ENCODE measurements at places on chromosomes 12 and 14. TPM values are rescaled to one million over a fixed set of nuclear protein-coding genes. Genes with fewer than 3 reads are reported as not detected.
A peak's percentile ranks its signal among the peaks of the same experiment; 100 is the strongest.

- no peak for DNase-seq
- H3K4me1 ChIP-seq, result peaks cover 8% of the 10 kb centered on the region
- peak overlapping the region; percentile 79 for H3K27ac ChIP-seq
- H3K27me3 ChIP-seq, result no peaks in the 10 kb centered on the region
- no peaks in the 10 kb centered on the region for H3K36me3 ChIP-seq
These were observed 691 bp downstream of the SLC2A13 start for GRCh38 chr12:40105265-40105514.

- H3K36me3 ChIP-seq, result no peaks in the 10 kb centered on the region
- no peak overlapping the region for H3K4me3 ChIP-seq
- no peak overlapping the region for H3K27ac ChIP-seq
- no peaks in the 10 kb centered on the region for H3K4me1 ChIP-seq
These were observed 79.5 kb downstream of the PIK3C2G start for GRCh38 chr12:18340786-18341185.

DNA sequence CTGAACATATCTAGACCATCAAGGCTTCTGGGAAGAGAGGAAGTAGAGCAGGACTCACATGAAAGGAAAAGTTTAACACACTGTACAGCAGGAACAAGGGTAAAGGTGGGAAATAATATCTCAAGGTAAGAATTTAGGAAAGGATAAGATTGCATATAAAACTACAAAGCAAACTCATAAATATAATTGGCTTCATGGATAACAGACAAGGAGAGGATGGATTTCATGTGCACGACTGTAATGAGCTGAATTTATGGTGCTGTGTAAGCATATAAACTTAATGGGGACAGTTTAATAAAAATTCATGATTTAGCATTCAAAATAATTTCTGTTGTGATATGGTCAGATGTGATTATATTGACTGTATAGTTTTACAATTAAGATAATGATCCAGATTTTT, 298.0 kb downstream of the GXYLT1 start:
- DNase-seq, result no peak
- no peaks in the 10 kb centered on the region for H3K4me1 ChIP-seq
- no peak overlapping the region for H3K4me3 ChIP-seq
- no peaks in the 10 kb centered on the region for H3K36me3 ChIP-seq

GRCh38 chr12:47422611-47423010, 283.2 kb downstream of the RPAP3 start:
- no peak overlapping the region for H3K4me3 ChIP-seq
- no peaks in the 10 kb centered on the region for H3K4me1 ChIP-seq
- no peak for DNase-seq

DNA sequence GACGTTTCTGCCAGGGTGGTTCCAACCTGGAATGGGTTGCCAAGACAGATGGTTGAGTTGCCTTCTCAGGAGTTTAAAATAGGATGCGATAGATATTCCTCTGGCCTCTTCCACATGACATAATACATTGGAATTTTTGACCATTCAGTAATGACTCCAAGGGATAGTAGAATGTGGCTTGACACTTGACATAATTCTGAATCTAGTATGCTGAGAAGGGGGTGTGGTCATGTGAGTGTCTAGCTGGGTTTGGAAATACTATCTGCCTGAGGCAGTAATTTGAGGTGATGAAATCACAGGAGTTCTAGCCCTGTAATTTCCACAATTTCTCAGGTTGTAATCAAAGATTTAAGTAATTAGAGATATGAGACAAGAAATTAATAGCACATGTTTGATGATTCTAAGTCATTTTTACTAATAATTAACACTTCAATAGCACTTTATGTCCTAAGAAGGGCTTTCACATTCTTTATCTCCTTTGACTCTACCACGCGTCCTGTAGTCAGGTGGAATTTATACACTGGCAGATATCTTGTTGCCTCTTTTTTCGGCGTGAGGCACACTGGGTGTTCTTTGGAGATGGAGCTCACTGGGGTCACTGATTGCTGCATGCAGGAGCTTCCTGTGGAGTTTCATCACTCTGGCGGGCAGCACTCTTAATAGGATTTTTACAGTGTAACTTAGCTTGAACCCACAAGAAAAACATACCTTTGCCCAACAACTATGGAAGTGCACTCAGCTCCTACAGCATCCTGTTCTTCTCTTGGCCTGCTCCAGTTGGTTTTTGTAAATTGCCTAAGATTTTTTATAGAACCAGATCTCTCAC, 3.2 kb upstream of the AMIGO2 start:
- H3K4me3 ChIP-seq, result no peak overlapping the region
- H3K36me3 ChIP-seq, result no peaks in the 10 kb centered on the region
- H3K4me1 ChIP-seq, result peaks cover 36% of the 10 kb centered on the region
- no peak for DNase-seq
- no peaks in the 10 kb centered on the region for H3K27me3 ChIP-seq

The OTOGL gene
- 0.09 TPM for total RNA-seq

The GPR68 gene
- 6.3 TPM for total RNA-seq

- H3K27ac ChIP-seq, result no peak overlapping the region
- no peaks in the 10 kb centered on the region for H3K4me1 ChIP-seq
- no peak for DNase-seq
- no peaks in the 10 kb centered on the region for H3K27me3 ChIP-seq
These were observed 9.8 kb downstream of the OR6J1 start for GRCh38 chr14:22634233-22634900.

GRCh38 chr12:13008741-13009380, 8.8 kb upstream of the HEBP1 start:
- no peak overlapping the region for H3K4me3 ChIP-seq
- no peak for DNase-seq
- no peak overlapping the region for H3K27ac ChIP-seq
- H3K27me3 ChIP-seq, result no peaks in the 10 kb centered on the region
- no peaks in the 10 kb centered on the region for H3K4me1 ChIP-seq

DNA sequence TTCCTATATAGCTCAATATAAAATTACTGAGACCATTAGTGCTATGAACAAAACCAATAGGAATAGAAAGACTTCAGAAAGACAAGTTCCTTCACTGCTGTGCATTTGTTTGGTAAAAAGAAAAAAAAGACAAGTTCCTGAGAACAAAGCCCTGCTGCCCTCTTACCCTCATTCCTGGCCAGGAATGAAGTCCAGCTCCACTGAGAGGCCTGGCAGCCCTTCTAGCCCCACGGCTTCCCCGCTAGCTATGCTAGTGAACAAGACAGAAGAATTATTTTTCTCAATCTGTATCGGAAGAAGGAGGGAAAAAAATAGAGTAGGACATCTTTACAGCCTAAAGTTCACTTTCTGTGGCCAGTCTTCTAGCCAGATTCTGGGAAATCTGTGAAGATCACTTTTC, 1.6 kb downstream of the MFAP5 start:
- no peaks in the 10 kb centered on the region for H3K27me3 ChIP-seq
- no peak overlapping the region for H3K27ac ChIP-seq
- no peaks in the 10 kb centered on the region for H3K36me3 ChIP-seq
- DNase-seq, result no peak

The NELL2 gene
- 1.6 TPM for total RNA-seq

GRCh38 chr14:85596562-85596961, 66.6 kb downstream of the FLRT2 start:
- no peak for DNase-seq
- H3K4me1 ChIP-seq, result no peaks in the 10 kb centered on the region
- no peaks in the 10 kb centered on the region for H3K27me3 ChIP-seq
- H3K4me3 ChIP-seq, result no peak overlapping the region
- no peaks in the 10 kb centered on the region for H3K36me3 ChIP-seq

GRCh38 chr14:56193347-56193746, 75.1 kb downstream of the PELI2 start:
- H3K36me3 ChIP-seq, result no peaks in the 10 kb centered on the region
- H3K27me3 ChIP-seq, result no peaks in the 10 kb centered on the region
- no peak overlapping the region for H3K4me3 ChIP-seq
- no peak overlapping the region for H3K27ac ChIP-seq
- no peak for DNase-seq

DNA sequence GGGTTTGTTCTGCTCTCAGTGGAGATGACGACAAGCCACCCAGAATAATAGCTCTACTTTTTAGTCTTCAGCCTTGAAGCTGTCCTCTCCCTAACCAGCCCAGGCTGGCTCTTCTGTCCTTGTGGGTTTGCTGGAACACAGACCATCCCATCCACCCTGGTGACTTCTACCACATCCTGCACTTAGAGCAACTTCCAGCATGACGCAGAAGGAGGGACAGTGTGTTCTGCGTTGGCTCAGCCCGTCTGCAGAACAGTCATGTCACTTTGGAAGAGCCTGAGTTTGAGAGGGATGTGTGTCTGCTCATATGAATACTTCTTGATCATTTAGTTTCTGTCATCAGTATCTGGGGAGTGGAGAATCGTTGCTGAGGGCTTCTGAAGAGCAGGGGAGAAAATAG, 198.0 kb downstream of the CACNA1C start:
- no peak overlapping the region for H3K4me3 ChIP-seq
- DNase-seq, result no peak
- H3K4me1 ChIP-seq, result no peaks in the 10 kb centered on the region
- H3K36me3 ChIP-seq, result no peaks in the 10 kb centered on the region

DNA sequence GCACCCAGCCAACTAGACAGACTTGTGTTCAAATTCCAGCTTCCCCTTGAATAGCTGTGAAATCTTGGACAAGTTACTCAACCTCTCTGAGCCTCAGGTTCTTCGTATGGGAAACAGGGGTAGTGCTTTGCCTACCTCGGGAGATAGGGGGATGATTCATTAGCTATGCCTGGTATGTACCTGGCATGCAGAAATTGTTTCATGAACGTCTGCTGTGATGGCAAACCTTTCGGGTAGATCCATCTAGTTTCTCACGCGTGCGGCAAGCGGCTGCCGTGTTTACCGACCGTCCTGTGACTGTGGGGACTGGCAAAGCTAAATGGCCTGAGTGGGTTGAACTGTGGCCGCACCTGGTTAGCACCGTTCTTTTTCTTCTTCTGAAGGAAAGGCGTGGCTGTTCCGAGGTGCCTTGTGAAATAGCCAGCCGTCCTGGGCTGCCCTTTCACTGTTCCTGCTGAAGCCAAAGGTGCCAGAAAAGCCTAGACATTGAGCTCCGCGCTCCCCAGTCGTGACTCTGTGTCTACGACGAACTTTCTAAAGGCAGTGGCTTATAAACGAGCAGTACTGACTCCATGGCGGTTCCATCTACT, 40.6 kb upstream of the MED13L start:
- H3K4me3 ChIP-seq, result peak overlapping the region; percentile 33
- H3K27ac ChIP-seq, result peak overlapping the region; percentile 36
- peak; percentile 69 for DNase-seq
- H3K4me1 ChIP-seq, result peaks cover 17% of the 10 kb centered on the region
- no peaks in the 10 kb centered on the region for H3K36me3 ChIP-seq
- no peaks in the 10 kb centered on the region for H3K27me3 ChIP-seq

The MMP19 gene
- total RNA-seq, result 30.2 TPM

The ERO1A gene
- total RNA-seq, result 47.2 TPM

DNA sequence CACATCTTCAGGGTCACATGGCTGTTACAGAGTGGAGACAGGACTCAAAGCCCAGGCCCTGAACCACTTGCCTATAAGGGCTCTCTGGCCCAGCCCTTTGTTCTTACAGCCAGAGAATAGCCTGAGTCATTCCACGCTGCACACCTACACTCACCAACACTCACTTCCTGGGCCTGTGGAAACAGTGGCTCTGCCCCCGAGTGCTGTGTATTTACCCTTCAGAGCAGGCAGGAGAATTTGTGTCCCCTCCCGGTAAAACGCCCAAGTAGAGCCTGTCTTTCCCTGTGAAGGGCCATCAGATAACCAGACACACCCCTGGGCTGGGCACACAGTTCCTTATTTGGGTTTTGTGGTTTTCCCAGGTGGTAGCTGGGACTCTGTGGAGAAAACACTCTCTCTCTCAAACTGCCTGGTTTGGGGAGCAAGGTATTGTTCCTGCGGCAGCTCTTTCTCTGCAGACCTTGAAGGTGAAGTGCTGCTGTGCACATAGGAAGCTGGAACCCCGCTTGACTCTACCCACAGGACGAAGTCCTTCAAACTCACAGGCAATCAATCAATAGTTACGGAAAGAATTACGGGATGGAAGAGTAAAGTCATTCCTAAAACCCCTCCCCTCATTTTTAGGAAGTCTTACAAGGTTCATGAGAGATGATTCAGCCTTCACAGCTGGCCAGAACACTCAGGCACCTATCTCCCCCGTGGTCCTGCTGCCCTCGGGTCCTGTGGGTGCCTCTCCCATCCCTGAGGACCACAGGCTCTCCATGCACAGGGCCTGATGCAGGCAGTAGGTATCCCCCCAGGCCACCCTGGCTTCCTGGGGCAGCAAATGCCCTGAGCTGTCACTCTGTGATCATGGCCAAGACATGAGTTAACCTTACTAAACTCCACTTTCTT, 20.3 kb downstream of the FIGNL2 start:
- H3K27ac ChIP-seq, result no peak overlapping the region
- no peak overlapping the region for H3K4me3 ChIP-seq
- peaks cover 6% of the 10 kb centered on the region for H3K27me3 ChIP-seq
- H3K36me3 ChIP-seq, result no peaks in the 10 kb centered on the region

DNA sequence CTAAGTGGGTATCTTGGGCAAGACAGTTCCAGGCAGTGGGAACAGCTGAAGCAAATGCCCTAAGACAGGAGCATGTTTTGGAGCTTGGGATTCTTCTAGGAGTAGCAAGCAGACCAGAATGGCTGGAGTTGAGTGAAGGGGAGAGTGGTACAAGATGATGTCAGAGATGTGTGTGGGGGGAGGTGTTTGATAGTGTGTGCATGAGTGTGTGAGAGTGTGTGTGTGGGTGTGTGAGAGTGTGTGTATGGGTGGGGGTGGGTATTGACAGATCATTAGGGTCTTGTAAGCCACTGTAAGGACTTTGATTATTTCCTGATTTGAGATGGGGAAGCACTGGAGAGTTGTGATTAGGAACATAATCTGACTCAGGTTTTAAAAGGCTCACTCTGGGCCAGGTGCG, 78.4 kb downstream of the TTC8 start:
- H3K27ac ChIP-seq, result no peak overlapping the region
- peaks cover 5% of the 10 kb centered on the region for H3K27me3 ChIP-seq
- H3K4me3 ChIP-seq, result no peak overlapping the region
- H3K36me3 ChIP-seq, result no peaks in the 10 kb centered on the region
- H3K4me1 ChIP-seq, result no peaks in the 10 kb centered on the region

The GARIN6 gene
- not detected for total RNA-seq

The PAX9 gene
- total RNA-seq, result 0.78 TPM

DNA sequence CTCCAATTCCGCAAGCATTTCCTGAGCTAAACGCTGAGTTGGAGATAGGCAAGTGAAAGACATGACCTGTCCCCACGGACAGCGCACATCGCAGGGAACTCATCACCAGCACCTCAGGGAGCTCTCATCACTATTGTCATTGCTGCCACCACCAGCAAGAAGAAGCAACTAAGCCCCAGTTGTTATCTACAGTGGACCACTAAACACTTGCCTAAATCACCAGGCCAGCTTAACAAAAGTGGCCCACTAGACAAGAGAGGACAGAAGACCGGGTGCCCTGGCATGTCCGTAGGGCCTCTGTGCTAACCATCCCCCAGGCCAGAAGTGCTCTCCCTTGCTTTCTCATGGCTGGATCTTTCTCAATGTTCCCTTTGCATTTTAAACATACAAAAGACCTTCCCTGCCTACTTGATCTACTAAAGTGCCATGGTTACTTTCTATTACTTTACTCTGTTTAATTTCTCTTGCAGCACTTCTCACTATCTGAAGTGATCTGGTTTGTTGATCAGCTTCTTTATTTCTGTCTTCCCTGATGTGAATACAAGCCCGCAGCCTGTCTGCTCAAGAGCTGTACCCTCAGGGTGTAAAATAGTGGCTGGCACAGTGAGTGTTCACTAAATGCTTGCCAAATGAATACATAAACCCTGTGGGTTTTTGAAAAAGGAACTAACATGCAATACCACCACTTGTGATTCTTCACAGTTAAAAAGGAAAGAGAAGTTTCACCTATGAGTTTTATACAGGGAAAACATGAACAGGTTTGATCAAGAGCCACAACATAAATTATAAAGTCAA, 60.9 kb upstream of the RFLNA start:
- no peak overlapping the region for H3K27ac ChIP-seq
- peaks cover 7% of the 10 kb centered on the region for H3K4me1 ChIP-seq
- DNase-seq, result no peak
- H3K36me3 ChIP-seq, result no peaks in the 10 kb centered on the region
- no peaks in the 10 kb centered on the region for H3K27me3 ChIP-seq
